ENCODE measurements at places on chromosomes 2 and 18.

GRCh38 chr2:237092920-237093781 is 7.5 kb downstream of the COPS8 start:
- DNase-seq, result no peak

DNA sequence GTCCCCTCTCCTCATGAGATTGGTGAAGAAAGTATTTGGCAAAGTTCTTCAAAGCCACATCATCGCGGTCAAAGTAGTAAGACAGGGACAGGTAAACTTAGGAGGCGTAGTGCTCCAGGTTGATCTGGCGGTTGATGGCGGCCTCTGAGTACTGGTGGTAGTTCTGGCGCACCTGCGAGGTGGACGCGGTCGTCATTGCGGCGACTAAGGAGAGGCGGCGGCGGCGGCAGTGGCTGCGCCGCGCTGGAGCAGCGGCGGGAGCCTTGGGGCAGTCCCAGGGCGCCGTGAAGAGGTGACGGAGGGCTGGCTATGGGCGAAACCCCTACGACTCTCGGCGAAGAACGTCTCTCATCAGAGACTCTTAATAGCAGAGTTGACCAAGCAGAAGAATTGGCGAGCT is 107.2 kb upstream of the UBE2E3 start:
- DNase-seq, result no peak

DNA sequence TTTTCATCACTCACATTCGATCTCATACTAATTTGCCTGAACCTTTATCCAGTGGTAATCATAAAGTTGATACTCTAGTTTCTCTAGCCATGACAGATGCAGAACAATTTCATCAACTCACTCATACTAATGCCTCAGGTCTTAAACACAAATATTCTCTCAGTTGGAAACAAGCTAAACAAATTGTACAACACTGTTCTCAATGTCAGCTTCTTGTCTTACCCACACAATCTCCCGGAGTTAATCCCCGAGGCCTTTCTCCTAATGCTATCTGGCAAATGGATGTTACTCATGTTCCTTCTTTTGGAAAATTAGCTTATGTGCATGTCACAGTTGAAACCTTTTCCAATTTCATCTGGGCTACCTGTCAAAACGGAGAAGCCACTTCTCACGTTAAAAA is 11.5 kb upstream of the CNOT11 start:
- DNase-seq, result no peak

GRCh38 chr2:171320208-171320621 is 113.6 kb downstream of the METTL8 start:
- no peak for DNase-seq

DNA sequence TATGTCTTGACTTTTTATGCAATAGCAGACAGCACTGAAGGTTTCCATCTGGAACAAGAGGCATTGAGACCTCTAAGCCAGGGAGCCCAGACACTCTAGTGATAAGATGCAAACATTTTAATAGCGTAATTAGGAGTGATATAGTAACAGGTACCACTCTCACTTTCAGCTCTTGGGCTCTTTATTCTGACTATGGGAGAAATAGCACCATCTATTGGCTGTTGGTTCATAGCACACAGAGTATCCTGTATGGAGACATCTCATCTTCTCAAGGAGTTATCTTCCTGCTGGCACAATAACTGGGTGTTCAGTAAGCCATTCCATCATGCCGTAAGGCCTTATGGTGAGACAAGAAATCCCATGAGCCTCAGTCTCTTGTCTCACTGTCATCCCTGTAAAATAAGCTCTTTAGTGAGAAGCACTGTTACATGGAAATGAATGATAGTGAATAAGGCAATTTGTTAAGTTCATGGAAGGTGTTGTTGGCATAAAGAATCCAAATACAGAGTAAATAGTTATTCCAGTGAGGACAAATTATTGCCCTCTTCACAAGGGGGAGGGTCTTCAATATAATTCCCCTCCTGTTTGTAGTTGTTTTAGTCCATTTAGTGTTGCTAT is 48.3 kb downstream of the THUMPD2 start:
- DNase-seq, result no peak

DNA sequence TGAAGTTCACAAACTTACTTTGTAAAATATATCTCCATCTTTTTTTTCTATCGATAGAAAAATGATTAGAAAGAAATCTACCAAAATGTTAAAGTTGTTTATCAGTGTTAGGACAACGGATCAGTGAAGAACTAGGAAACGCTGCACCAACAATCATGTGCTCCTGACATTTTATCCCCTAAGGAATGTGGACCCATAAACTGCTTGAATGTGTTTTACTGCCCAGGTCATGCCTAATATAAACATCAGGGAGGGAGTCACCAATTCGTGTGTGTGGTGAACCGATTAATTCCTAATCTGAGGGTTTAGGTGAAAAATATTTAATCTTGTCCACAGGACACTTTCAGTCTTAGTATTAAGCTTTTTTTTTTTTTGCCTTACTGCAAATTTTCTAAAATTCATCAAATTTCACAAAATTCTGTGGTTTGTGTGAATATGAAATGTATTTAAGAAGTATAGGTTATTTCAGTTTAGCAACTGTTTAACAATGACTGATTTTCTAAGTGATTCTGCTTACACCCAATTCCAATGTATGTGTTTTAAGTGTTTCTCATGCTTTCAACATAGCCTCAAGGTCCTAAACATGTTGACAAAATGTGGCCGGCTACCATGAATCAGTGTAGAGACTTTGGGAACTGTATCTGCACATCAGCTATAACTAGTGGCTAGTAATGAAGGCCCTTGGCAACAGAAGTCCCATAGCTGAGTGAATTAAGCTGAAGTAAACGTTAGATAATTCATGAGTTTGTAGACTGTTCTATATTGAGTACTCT is 11.1 kb upstream of the KIDINS220 start:
- DNase-seq, result no peak

Measured in stimulated activated CD8-positive, alpha-beta memory T cell treated with anti-CD3 and anti-CD28 coated beads, Interleukin-4, amount 100 ng/mL, for 24 hours (primary cell).